Femur (tissue), 1 donor: ENCODE measurements at places on chromosomes 3 and 15.

GRCh38 chr3:81549831-81550230 is 211.6 kb downstream of the GBE1 start:
- DNase-seq: no peak

GRCh38 chr15:55980511-55980910 is 12.9 kb downstream of the NEDD4 start:
- no peak for DNase-seq

- DNase-seq: peak; percentile 48
Measured at GRCh38 chr15:40958146-40958545, 4.9 kb downstream of the CHAC1 start.

GRCh38 chr15:36517758-36518157 is 61.7 kb upstream of the CDIN1 start:
- DNase-seq: no peak

DNA sequence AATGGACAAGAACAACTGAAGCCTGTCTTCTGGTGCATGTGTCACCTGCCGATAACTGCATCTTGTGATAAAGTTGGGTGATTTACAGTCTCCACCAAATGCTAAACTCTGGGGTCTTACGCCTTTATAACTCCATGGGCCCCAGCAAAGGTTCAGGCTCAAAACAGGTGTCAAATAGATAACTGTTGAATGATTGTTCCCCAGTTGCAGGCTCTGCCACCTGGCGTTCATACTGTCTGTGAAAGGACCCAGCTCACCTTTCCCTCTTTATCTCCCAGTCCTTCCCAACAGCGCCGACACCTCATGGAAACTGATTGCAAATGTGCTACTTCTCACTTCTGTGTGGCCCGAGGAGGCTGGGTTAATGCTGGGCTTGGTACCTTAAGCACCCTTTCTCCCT is 8.3 kb upstream of the SNX22 start:
- DNase-seq: no peak

GRCh38 chr3:131174752-131175151 is 148.1 kb downstream of the NEK11 start:
- DNase-seq: no peak

GRCh38 chr15:38075466-38075865 is 141.0 kb downstream of the TMCO5A start:
- no peak for DNase-seq

DNA sequence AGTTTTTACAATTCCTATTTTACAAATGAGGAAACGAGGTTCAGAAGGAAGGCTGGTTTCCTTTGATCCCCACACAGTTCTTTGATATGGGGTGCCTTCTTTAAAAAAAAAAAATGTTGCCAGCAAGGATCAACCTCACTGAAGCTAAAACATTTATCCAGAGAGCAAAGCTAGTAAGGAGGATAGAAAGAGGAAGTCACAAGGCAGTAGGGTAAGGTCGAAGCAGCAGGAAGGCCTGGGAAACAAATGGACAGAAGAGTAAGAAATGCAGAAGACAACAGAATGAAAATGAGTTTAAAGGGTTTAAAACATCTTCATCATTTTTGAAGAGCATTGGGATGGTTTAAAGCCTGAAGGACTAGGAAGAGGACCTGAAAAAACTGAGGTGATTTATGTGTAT is 30.6 kb upstream of the CP start:
- no peak for DNase-seq

DNA sequence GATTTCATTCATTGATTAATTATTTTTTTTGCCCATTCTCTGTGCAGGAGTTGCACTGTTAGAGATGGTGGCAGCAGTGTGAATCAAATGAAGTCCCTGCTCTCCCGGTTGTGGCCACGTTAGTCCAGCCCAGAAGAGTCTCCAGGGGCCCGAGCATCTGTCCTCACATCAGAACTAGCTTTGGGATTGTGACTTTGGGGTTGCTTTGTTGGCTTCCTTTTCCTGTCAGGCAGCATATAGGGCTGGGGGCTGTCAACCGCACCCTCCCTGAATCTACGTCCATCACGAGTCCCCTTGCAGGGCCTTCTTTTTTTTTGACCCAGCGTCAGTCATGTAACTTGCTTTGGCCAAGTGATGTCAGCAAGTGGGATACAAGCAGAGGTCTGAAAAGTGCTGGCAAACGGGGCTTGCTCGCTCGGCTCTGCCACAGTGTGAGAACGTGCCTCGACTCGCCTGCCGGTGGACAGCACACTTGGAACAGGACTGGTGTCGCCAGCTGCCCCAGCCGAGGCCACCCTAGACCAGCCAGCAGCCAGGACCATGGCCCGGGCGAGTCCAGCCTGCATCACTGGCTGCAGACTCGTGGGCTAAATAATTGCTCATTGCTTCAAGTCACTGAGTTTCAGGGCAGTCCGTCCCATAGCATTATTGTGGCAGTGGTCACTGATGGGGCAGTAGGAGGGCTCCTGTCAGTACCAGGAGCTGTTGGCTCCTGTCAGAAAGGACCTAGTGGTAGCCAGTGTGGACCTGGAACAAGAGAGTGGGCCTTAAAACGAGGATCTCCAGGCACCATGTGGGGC is 151.6 kb upstream of the MEF2A start:
- no peak for DNase-seq

DNA sequence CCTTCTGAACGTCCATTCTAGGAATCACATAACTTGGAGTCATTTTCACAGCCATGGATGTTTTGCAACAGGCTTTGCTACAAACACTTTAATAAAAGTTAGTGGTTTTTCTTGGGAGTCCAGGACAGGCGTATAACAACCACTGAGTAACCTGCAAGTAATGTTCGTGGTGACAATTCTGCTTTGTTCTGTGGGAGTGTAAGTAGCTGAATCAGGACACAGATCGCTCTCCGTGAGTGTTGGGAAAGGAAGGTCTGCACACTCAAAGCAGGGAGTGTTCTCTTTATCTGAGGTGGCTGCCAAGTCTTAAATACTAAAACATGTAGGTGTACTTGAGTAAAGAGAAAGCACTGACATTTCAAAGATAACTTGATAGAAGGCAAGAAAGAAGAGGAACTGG is 7.9 kb upstream of the BNC1 start:
- no peak for DNase-seq

DNA sequence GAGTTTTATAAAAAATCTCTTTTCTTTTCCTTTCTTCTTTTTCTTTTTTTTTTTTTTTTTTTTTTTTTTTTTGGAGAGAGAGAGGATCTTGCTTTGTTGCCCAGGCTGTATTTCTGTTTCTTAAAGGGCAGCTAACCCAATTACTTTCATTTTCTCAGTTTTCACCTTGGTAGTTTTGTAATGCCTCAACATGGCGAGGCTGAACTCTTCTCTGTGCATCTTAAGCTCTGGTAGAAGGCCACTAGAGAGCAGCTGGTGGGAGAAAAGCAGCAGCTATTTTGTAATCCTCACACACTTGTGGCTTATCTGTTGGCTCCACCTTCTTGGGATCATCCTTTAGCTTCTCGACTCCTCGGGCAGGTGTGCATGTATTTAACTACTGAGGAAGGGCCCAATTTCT is 152.2 kb upstream of the MEIS2 start:
- no peak for DNase-seq

- DNase-seq: no peak
Measured at GRCh38 chr3:12356175-12356574, 67.3 kb downstream of the PPARG start.

GRCh38 chr15:78422571-78423340 is 15.3 kb upstream of the IREB2 start:
- peak; percentile 80 for DNase-seq

- no peak for DNase-seq
Measured at GRCh38 chr15:45551676-45552075, 29.1 kb upstream of the SLC30A4 start.

- DNase-seq: no peak
Measured at GRCh38 chr3:7410782-7411181, 549.9 kb downstream of the GRM7 start.

DNA sequence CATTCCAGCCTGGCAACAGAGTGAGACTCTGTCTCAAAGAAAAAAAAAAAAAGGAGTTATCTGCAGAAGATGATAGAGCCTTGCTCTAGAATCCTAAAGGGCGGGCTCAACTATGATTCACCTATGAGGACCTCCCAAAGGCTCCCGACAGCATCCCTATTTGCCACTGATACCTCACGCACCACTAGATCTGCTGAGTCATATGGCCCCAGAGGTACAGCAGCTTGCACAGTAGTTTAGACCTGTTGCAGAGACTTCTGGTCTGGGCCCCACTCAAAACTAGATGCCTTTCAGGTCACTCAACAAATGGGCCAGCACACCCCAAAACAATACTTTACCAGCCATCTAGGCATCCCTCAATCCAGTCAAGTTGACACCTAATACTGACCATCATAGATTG is 38.1 kb upstream of the PTX3 start:
- DNase-seq: no peak

DNA sequence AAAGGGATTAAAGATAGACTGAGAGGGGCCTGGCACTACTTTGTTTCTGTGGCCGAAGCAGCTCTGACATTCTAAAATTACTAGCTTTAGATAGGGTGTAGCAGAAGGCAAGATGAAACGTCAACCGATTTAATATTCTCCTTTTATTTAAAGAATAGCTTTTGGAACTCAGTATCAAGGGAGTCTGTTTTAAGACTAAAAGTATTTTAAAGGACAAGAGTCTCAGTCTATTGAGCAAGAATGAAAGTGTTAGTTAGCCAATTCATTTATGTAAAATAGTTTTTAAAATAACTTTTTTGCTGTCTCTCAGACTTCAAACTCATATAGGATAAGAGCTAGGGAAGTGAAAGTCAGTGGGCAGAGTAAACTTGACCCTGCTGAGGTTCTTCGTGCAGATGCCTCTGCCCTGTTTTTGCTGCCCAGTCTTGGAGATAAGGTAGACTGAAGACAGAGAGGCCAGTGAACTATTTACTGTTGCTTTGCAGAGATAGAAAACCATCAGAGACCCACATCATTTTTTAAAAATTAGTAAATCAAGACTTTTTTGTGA is 1090.9 kb downstream of the ROBO2 start:
- no peak for DNase-seq

- no peak for DNase-seq
Measured at GRCh38 chr15:66291816-66292570, 1.4 kb upstream of the DIS3L start.

DNA sequence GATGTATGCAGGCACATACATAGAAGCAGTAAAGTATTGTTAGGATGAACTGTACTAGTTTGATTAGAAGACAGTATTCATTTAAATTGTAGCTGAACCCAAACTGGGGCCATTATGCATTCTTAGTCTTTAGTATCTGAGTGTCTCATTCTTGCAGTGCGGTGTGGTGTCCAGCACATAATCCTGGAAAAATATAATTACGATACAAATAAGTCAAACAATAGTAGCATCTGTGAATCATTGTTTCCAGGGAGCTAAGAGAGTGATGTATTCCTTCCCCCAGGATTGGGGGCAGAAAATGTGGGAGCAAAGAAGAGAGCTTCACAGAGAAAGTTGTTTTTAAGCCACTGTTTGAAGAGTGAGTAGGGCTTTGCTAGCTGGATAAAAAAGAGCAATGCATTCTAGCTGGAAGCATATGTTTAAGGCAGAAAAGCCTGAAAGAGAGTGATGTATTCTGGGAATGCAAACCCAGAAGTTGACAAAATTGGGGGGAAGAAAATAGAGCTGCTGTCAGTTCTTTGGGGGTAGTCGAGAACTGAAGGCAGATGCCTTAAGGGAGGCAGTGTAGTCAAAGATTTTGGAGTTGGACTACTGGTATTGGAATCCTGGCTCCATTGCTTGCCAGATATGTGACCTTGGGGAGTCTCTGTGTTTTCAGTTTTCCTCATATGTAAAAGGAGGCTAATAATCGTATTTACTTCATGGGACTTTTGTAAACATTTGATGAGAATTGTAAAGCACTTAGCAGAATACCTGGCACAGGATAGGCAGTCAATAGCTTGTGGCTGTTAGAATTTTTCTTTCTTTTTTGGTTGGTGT is 14.1 kb downstream of the SLMAP start:
- no peak for DNase-seq

GRCh38 chr3:111910806-111911205 is 51.7 kb downstream of the PHLDB2 start:
- no peak for DNase-seq

DNA sequence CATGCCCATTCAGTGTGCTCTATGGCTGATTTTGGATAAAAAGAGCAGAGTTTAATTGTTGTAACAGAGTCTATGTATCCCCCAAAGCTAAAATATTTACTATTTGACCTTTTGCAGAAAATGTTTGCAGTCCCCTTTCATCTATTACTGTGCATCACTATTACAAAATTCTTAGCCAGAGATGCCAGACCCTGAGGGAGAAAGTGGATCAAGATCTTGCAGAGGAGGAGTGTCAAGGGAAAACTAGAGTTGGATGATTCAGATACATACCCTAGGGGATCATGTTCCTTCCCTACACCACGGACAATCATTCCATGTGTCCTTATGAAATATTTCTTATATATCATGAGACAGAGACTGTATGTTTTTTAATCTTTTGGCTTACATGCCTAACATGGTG is 68.6 kb upstream of the TPRG1 start:
- no peak for DNase-seq

- DNase-seq: no peak
Measured at GRCh38 chr3:156256945-156257344, 136.6 kb downstream of the KCNAB1 start.

- peak; percentile 5 for DNase-seq
Measured at GRCh38 chr3:126337980-126338651, 19.1 kb downstream of the KLF15 start.

DNA sequence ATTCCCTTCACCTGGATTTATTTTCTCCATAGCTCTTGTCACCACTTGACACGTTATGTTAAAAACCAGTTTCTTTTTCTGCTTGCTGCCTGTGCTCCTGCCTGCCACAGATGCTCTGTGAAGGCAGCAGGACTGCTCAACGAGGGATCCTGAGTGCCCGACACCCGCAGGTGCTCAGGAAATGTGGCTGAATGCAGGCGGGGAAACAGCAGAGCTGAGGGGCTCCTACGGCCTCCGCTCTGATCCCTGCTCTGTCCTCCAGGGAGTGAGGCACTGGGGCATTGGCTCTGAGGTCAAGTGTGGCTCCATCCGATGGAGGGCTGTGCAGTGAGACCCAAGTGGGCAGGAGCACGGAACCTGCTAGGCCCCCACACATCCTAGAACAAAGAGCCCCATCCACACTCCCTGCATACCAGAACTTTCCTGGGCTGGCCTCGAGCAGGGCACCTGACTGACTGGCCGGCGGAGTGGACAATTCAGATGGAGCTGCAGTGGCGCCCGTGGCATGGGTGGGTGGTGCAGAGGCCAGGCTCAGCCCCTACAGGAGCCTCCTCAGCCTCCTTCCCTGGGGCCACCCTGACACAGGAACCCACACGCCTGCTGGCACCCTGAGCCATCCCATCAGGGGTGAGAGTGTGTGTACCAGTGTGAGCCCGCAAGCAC is 27.9 kb downstream of the IQSEC1 start:
- DNase-seq: no peak

GRCh38 chr3:167032267-167032876 is 347.7 kb downstream of the ZBBX start:
- DNase-seq: no peak

DNA sequence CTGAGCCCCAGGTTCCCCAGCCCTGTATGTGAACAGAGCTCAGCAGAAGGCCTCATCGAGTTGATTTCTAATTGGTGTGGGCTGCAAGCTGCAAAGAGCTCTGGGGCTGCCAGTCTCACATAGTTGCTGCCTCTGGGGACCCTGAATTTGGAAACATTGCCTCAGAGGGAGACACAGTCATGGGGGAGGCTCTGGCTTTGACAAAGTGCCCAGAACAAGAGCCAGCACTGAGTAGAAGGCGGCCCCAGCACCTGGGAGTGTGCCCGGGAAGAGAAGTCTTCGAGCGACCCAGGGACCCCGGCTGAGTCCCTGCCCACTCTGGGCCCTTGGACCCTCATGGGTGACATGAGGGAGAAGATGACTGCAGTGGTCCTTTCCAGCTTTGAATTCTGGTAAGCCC is 7.3 kb downstream of the NTRK3 start:
- DNase-seq: no peak
